Left renal cortex interstitium (tissue), 4 donors: ENCODE measurements at places on chromosomes 12 and 14.
A peak's percentile ranks its signal among the peaks of the same experiment; 100 is the strongest.

DNA sequence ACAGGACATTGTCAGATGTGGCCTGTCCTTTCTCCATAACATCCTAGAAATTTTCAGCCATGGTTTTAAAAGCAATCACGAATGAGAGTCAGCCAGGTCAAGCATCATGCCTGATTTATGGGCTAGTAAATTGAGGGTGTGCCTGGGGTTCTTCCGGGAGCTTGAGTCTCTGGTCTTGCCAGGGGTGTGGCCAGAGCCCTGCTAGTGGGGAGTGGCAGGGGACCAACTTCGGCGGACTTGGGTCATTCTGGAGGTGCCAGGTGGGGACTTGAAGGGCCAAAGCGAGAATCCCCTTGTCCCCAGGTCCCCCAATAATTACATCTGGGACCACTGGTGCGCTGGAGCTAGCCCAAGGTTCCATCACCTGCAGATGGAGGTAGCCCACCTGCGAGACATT, 5.7 kb downstream of the OTUB2 start:
- DNase-seq: no peak

GRCh38 chr12:90280564-90281058, 572.0 kb upstream of the ATP2B1 start:
- no peak for DNase-seq

GRCh38 chr12:121748571-121749265, 36.2 kb downstream of the TMEM120B start:
- DNase-seq: peak; percentile 70

DNA sequence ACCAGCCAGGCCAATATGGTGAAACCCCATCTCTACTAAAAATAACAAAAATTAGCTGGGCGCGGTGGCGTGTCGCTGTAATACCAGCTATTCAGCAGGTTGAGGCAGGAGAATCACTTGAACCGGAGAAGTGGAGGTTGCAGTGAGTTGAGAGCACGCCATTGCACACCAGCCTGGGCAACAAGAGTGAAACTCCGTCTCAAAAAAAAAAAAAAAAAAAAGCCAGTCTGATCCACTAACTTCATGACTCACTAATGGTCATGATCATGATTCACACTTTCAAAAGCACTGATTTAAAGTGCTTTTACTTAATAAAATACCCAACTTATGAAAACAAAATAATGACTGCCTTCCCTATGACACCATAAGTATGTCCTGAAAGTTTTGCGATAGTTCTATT, 38.4 kb upstream of the CPM start:
- no peak for DNase-seq

DNA sequence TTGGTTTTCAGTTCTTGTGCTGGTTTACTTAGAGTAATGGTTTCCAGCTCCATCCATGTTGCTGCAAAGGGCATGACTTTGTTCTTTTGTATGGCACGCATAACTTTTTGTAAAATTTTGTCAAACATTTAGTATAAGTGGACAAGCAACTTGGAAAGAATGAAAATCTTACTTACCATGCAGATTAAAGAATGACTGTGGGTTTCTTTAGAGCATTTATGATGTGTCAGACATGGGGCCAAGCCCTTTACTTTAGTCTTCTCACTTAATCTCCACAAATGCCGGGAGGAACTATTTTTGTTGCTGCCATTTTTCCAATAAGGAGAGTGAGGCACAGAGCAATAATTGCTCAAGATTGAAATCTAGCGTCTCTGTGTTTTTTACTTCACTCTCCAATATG, 652.5 kb upstream of the TBX3 start:
- DNase-seq: no peak

GRCh38 chr14:81890020-81890419, 356.4 kb upstream of the SEL1L start:
- no peak for DNase-seq

DNA sequence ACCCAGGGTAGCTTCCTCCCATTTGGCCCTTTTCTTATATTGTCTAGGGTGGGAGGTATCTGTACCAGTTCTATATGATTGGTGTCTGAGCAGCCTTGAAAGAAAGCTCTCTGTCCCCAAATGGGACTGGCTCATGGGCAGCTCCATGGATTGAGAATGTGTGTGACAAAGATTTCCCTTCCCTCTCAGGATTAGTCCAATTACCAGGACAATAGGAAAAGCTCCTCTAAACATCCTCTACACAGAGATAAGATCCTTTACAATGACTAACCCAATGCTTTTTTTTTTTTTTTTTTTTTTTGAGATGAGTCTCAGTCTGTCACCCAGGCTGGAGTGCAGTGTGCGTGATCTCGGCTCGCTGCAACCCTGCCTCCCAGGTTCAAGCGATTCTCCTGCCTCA, 112.1 kb downstream of the SLC35F4 start:
- no peak for DNase-seq

- DNase-seq: no peak
These were observed 295.0 kb upstream of the MGAT4C start for GRCh38 chr12:86551146-86551571.

- DNase-seq: no peak
These were observed 17.4 kb upstream of the KLRF1 start for GRCh38 chr12:9809866-9810265.

GRCh38 chr14:71060825-71061455, 153.7 kb downstream of the PCNX1 start:
- no peak for DNase-seq

DNA sequence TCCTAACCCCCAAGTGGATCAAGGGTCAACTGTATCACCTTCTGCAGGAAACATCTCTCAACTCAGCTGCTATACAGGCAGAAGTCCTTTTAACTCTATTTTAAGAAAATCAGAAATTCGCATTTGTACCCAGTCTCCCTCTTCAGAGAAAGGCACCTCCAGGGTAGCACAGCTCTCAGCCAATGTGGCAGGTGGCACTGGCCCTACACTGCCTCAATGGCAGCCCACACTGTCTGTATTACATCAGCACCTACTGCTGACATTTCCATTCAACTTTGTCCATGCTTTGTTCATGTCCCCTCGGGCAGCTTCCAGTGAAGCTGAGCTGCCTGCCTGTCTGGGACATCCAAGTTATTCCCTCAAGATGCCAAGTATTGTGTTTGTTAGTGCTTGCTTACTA, 8.8 kb downstream of the SPTSSA start:
- no peak for DNase-seq

- no peak for DNase-seq
These were observed 209.1 kb downstream of the NUBPL start for GRCh38 chr14:31770271-31770670.

- no peak for DNase-seq
These were observed 6.0 kb upstream of the ACOT6 start for GRCh38 chr14:73606271-73606670.

DNA sequence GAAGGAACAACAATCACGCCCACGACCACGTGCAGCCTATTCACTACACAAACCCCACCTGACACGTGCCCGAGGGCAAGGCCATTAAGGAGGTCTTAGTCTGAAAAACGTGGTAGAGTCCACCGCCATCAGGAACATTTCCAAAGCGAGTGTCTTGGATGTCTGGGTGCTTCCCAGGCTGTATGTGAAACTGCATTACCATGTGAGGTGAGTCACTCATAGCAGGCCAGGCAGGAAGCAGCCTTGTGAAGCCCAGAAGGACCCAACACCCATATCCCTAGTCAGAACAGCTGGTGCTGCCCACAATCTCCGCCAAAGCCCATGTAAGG, 3.3 kb upstream of the KRT79 start:
- no peak for DNase-seq

DNA sequence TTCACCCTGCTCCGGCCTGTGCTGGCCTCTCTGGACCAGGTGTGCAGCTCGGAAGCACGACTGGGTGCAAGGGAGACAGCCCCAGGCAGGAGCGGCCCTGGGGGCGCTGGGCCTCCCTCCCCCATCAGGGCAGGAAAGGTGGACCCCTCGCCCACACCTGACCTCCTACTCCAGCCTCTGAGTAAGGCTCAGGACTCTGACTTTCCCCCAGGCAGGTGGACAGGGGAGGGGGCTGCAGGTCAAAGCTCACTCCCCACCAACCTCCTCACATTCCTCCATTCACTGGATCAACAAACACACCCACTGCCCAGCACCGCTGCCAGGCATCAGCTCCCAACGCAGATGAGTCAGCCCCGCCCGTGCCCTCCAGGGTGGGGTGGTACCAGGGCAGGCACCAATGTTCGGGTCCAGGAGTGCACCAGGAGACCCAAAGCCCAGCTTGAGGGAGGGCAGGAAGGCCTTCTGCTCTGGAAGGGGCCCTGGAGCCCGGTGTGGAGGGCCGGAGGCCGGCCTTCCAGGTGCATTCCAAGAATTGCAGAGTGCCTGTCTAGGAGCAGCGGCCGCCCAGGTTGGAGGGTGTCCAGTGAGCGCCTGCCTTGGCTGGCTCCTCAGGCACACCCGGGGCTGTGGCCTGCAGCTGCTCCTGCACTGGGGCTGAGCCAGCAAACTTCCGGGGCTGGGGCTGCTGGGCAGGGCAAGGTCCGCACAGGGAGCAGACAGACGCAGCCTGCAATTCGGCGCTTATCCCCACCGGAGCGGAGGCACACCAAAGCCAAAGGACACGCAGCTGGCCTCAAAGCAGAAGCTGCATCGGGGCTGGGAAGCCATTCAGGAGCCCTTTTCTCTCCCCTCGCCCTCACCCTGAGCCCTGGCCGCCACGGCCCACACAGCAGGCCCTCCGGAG, 1.6 kb upstream of the INF2 start:
- DNase-seq: no peak

DNA sequence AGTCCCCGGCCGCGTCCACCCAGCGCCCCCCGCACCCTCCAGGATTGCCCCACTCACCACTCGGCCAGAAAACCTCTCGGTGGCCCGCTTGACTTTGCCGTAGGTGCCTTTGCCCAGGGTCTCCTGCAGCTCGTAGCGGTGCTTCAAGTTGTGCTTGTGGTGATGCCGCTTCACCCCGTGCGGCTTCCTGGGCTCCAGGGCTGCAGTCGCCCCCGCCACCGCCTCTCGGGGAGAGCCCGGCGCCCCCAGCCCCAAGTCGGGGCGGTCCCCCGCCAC, 459 bp downstream of the NUAK1 start:
- no peak for DNase-seq

DNA sequence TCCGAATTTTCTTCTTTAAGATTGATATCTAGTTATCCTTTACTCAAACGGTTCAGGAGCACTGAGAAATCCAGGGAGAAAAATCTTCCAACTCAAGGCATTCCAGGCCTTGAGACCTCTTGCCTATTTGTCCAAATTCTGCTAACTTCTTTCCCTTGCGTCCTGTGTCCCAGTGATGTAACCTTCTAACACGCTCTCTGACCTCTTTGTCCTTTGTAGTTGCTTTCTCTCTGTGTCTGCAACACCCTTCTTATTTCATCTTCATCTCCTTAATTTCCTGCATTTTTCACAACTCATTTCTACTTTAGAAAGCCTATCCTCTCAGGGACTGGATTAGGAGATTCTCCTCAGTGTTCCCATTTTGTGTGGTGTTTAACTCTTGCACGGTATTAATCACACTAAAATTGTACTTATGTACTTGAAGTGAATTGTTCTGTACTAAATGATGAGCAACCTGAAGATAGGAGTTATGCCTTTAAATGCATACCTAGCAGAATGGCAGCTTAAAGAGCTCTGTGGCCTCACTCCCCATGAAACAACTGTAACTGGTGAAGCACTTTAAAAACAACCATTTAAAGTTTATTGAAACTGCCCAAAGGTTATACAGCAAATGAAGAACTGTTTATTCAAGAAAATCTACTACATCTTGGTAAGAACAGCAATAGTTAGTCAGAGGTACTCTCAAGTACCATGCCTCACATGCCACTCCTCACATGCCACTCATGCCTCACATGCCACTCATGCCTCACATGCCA, 7.4 kb upstream of the SNAPC1 start:
- DNase-seq: no peak

- DNase-seq: no peak
These were observed 45.2 kb upstream of the APPL2 start for GRCh38 chr12:105280966-105281693.

DNA sequence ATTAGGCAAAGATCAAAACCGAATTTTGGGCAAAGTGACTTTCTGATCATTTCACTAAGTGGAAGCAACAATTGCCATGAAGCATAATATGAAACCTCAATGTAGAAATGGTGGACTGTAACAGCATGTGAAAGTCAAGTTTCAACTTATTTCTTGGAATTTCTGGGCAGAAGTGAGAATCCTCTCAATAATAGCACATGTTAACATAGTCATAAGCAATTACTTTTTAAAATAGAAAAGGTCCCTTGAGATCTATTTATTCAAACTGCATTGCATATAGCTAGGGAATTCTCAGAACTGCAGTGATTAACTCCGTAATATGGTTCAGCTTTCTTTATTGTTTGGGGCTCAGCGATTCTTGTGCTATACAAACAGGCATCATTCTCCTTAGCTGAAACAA, 136.7 kb upstream of the ATP2B1 start:
- DNase-seq: no peak

- DNase-seq: no peak
These were observed 61.5 kb downstream of the TMEM30B start for GRCh38 chr14:61219673-61220072.

DNA sequence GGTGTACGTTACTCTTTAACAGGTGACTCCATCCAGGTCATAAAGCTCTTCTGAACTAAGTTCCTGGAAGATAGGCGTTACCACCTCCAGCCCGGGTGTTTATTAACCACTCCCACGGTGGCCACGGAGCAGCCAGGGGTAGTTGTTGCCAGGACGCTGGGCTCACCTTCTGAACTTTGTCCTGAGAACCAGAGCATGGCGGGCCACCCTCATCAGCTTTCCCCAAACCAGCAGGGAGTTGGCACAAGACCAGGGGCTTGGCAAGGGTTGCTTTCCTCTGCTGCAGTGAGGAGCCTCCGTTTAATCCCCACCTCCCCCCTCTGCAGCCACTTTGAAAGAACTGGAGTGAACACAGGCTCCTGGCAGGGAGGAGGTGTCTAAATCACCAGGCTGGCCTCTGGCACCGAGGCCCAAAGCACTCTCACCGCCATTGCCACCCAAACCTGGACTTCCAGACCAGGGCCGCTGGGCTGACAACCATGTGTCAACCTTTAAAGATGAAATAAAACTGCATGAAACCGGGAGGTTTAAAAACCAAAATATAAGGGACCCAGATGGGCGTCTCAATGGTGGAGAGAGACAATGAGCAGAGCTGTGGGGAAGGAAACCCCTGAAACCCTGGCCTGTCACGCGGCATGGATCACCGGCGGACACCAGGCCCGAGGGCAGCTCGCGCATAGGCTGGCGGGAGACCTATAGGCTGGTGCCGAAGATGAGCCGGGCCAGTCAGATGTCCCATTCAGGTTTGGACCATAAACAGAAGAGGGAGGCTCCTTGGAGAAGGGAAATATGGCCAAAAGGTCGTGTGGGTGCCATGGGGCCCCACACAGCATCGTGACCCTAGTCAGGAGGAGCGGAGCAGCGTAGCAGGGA, 30.9 kb upstream of the TDRD9 start:
- no peak for DNase-seq
